ENCODE measurements at places on chromosomes 3 and 15. TPM values are rescaled to one million over a fixed set of nuclear protein-coding genes. Genes with fewer than 3 reads are reported as not detected.

ATP13A5 gene
- total RNA-seq: 0.41 TPM

MEIS2 gene
- total RNA-seq: 380 TPM

ZNF660 gene
- total RNA-seq: 11.8 TPM

MESP1 gene
- 2.0 TPM for total RNA-seq

PCYT1A gene
- 15.1 TPM for total RNA-seq

BDH1 gene
- total RNA-seq: 9.8 TPM

CORO2B gene
- 19.2 TPM for total RNA-seq

ZNF148 gene
- 106 TPM for total RNA-seq

TADA3 gene
- total RNA-seq: 33.0 TPM

SERINC4 gene
- total RNA-seq: 0.41 TPM

LARP6 gene
- total RNA-seq: 16.3 TPM

GRAMD1C gene
- 5.3 TPM for total RNA-seq

GUCA1C gene
- total RNA-seq: not detected

- DNase-seq: no peak
Observed at GRCh38 chr3:12932347-12932746, 91.0 kb upstream of the RPL32 start.

DNA sequence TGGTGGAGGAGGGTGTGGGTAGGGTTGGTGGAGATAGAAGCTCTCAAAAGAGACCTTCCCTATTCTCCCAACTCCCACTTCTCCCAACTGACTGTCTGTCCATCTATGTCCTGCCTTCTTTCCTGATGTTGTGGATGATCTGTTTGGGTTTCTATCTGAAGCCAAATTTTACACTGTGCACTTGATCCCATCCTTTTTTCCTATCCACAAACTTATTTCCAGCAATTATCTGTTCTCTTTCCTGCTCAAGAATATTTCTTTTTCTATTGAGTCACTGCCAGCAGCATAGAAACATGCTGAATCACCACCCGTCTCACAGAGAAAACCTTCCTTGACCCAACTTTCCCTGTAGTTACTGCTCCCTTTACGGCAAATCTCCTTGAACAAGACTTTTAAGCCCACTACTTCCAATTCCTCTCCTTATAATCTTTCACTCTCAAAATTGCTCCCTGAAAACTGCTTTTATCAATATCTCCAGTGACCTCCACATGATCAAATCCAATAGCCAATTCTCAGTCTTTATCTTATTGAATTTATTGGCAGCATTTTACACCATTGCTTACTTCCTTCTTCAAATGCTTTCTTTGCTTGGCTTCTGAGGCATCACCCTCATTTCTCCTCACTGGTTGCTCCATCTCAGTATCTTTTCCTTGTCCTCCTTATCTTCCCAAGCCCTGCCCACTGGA is 141.2 kb upstream of the SLC7A14 start:
- DNase-seq: no peak

DNA sequence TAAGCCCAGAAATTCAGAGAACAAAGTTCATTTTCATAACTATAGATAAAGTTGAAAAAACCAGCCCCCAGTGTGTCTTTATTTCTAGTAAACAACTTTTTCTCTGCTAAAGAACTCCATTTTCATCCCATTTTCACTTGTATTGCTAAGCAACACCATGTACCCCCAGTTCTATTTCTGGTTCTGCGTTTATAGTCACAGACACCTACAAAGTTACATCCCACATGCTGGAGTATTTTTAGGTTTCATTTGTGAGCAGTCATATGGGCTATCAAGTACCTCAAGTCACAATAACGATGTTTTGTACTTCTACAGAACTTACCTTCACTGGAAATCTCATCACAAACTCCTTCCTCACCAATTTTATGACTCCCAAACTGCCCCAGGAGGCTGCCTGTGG is 236.5 kb downstream of the RSL24D1 start:
- DNase-seq: no peak

- no peak for DNase-seq
Observed at GRCh38 chr3:72791161-72791560, 57.1 kb downstream of the SHQ1 start.

GRCh38 chr3:167709690-167710089 is 25.0 kb downstream of the PDCD10 start:
- no peak for DNase-seq

- DNase-seq: no peak
Observed at GRCh38 chr3:32200490-32200889, 38.0 kb upstream of the CMTM8 start.

GRCh38 chr3:50256978-50257890 is 11.7 kb upstream of the SEMA3B start:
- no peak for DNase-seq

DNA sequence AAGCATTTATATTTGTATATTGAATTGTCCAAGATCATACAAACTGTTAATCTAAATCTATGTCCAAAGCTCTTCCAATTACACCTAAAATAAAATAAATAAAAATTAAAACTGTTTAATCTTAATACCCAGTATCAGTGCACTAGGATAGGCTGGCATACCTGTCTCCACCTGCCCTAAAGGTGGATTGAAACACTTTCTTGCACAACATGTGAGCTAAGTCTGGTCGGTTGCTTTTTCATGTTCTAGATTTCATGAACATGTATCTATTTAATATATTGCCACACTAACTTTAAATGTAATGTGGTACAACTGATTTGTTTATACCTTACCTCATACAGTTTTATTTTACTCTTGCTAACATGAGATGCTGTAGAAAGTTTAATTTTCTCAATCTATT is 193.0 kb downstream of the VGLL3 start:
- no peak for DNase-seq

GRCh38 chr3:12644331-12644937 is 19.5 kb downstream of the RAF1 start:
- DNase-seq: no peak

- DNase-seq: no peak
Observed at GRCh38 chr3:21962456-21962855, 211.4 kb upstream of the ZNF385D start.

GRCh38 chr3:4582624-4583023 is 89.5 kb downstream of the ITPR1 start:
- DNase-seq: no peak

- DNase-seq: no peak
Observed at GRCh38 chr3:136645915-136646314, 106.3 kb downstream of the STAG1 start.

GRCh38 chr3:139306078-139306477 is 37.7 kb upstream of the MRPS22 start:
- DNase-seq: no peak

GRCh38 chr15:55320238-55320550 is 1.2 kb downstream of the PIGB start:
- no peak for DNase-seq

DNA sequence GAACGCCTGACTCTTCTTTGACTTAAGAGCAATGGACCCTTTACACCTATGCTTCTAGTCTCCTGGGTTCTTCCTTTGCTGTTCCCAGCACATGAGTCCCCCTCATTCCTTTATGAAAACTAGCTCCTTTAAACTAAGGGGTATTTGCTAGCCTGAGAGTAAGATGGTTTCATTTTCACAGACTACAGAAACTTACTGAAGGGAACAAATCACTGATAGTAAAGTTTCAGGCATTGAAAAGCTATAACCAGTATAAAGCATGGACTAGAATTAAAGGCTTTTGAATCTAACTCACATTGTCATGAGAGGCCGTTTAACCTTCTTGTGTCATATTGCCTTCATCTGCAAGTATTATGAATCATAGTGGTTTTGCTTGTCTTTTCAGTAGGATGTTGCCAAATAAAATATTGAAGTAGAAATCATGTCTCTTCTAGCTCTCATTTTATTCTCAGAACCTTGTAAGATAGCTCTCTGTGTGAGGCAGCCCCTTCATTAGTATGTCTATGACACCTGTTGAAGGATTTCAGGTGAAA is 765.9 kb downstream of the NR2F2 start:
- no peak for DNase-seq

GRCh38 chr15:45810201-45810600 is 175.4 kb downstream of the SQOR start:
- no peak for DNase-seq

DNA sequence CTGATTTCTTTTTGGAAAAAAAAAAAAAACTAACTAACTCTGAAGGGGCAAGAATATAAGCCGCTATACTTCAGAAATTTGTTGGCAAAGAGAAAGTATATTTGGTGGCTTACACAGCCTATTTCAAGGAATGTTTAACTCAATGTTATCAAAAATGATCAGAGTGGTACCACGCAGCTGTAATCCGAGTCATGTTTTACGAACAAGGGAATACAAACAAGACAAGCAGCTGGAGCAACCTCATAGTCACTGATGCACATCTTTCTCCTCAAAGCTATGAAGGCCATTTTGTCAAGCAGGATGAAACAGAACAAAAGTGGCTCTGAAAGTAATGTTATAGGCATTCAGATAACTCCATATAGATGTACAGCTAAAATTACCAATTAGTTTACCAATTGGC is 81.2 kb downstream of the SCAPER start:
- DNase-seq: no peak

DNA sequence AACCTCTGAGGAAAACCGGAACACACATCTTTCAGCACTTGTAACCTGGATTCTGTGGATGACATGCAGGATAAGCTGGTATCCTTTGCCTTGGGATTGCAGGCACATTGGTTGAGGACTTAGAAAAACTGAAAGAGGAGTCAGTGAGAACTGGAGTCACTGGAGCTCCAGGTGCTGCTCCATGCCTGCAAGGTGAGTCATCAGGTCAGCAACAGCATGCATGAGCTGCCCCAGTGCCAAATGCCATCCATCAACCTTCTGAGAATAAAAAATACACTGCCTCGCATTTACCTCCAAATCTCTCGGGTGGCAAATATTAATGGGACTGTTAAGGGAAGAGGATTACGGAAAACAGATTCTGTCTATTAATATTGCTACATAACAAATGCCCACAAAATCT is 729.1 kb downstream of the NTRK3 start:
- DNase-seq: no peak

DNA sequence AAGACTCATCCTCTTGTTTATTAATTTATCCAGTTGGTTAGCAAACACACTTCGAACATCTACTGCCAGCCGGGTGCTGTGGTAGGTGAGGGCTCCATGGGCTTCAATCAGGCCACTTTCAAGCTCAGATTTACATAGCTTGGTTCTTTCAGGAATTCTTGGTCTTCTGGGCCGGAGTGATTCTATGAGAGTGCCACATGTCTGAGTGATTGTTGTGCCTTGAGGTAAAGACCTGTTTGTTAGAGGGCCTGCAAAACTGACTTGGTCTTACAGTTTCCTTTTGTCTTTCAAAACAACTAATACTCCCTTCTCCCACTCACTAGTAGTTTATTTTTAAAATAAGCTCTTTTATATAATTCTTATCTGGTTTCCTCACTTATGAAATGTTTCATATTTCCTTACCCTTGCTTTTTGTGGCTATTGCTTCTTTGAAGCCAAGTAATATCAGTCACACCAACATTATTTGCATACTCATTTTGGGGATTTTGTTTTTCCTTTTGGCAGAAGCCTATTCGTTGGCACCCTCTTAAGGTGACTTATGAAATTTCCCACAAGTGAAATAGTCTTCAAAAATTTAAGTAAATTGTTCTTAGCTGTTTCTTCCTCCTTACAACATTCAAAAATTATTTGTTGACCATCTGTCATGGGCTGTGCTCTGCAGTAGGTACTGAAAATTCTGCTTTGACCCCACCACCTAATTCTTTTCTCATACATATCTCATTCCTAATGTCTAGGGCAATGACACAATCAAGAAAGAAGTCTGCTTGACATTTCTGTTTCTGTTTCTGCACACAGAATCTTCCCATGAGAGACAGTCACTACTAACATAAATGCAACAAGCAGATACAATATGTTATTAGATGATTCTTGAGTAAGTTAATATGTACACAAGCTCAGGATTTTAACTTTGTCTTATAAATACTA is 120.2 kb downstream of the LRRC28 start:
- DNase-seq: no peak

GRCh38 chr3:138498991-138499390 is 64.6 kb downstream of the ESYT3 start:
- no peak for DNase-seq

- no peak for DNase-seq
Observed at GRCh38 chr3:95464346-95464745, 1350.0 kb upstream of the EPHA6 start.

All from frontal cortex (tissue), 4 donors.